CD4-positive, alpha-beta memory T cell (primary cell): ENCODE measurements at places on chromosomes 4 and X. TPM values are rescaled to one million over a fixed set of nuclear protein-coding genes. Genes with fewer than 3 reads are reported as not detected.

KIAA1210 gene
- not detected for total RNA-seq

NPY1R gene
- total RNA-seq, result not detected

IL2 gene
- 2.0 TPM for total RNA-seq

CENPI gene
- total RNA-seq, result 0.64 TPM

FRMD7 gene
- not detected for total RNA-seq

LRIT3 gene
- 0.33 TPM for total RNA-seq

ZNF827 gene
- 27.3 TPM for total RNA-seq

IL21 gene
- not detected for total RNA-seq

HTRA3 gene
- not detected for total RNA-seq

TMPRSS11D gene
- total RNA-seq, result not detected

NUDT11 gene
- 0.84 TPM for total RNA-seq

SLC9B1 gene
- total RNA-seq, result 3.2 TPM

MAGEA1 gene
- not detected for total RNA-seq

VSIG4 gene
- total RNA-seq, result 0.61 TPM

GATA1 gene
- not detected for total RNA-seq

ADGRA3 gene
- 0.30 TPM for total RNA-seq

NEUROG2 gene
- not detected for total RNA-seq

SSX1 gene
- total RNA-seq, result not detected

FHIP1A gene
- total RNA-seq, result 2.6 TPM

- DNase-seq, result no peak
Measured at GRCh38 chr4:148573296-148573695, 131.1 kb upstream of the NR3C2 start.

DNA sequence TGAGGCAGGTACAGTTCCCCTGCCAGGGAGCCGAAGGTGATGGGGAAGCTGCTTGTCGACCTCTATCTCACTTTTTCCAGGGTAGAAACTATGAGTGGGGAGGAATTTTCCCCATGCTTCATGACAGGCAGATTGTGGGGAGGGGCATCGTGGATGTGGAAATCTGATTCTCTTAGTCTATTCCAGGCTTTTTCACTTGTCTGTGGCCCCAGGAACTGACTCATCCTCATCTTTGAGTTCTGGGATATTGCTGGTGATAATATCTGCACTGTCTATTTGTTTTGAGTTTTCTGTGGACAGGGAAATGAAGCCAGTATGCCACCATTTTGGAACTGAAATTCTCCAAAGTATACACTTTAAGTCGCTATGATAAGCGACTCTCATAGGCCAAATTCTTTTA, 7.6 kb upstream of the TLR2 start:
- DNase-seq, result no peak

GRCh38 chr4:168741281-168742173, 244.7 kb downstream of the PALLD start:
- DNase-seq, result no peak

DNA sequence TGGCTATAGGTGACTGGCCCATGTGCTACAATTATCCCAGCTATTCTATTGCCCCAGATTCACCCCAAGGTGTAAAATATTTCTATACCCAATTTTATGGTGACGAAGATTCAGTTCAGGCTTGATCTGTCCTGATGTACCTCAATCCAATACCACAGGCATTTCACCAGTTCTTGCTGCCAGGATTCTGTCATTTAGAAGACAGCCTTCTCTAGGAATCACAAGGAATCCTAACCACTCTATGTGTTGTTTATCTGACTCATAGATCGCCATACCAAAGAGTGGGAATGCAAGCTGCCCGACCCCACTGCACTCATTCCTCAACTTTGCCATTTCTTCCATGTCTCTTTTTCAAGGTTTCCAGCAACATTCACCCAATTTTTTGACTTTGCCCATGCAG, 355.0 kb upstream of the EMCN start:
- no peak for DNase-seq

DNA sequence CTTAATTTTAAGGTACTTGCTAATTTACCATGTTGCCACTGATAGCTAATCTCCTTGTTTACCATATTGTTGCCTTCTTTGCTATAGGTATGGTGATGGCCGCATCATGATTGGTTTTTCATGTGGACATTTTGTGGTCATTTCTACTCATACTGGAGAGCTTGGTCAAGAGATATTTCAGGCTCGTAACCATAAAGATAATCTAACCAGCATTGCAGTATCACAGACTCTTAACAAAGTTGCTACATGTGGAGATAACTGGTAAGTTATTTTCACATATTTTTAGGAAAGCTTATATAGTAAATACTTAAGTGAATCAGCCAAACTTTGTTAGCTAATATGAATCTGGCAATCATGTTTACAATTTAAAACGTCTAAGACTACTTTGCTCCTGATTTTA, 23.1 kb downstream of the WDR19 start:
- no peak for DNase-seq

DNA sequence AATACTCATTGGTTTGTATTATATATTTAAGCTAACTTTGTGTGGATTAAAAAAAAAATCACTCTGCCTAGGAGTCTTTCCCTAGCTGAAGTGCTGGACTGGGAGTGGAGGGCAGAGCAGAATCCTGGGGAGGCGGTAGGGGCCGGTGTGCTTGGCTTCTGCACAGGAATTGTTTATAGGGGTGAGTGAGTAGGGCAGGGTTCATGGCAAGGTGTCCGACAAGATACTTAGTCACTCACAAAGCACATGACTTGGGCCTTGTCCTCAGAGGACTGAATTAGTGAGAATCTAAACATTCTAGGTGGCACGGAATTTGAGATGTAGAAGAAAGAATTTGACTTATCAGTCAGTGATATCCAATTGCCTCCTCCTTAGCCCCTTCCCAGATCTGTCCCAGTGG, 32.2 kb downstream of the FNIP2 start:
- no peak for DNase-seq

GRCh38 chr4:137664046-137664387, 131.7 kb upstream of the PCDH18 start:
- DNase-seq, result no peak

- DNase-seq, result no peak
Measured at GRCh38 chr4:107858158-107858742, 33.5 kb downstream of the SGMS2 start.

DNA sequence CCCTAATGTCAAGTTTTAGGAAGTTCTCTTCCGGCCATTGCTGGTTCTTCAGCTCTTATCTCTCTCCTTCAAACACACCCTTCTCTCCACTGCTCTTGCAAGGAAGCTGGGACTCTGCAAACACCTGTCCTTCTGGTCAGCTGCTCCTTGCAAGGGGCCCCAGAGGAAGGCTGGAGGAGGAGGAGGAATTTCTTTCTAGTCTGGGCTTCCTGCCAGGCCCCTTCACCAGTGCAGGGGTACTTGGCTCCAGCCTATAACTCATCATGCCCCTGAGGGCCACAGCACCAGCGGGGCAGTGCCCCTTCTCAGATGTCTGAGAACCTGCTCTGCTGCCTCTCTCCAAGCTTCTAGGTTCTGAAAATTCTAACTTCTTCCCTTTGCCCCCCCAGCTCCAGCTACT, 46.7 kb downstream of the REELD1 start:
- DNase-seq, result no peak

DNA sequence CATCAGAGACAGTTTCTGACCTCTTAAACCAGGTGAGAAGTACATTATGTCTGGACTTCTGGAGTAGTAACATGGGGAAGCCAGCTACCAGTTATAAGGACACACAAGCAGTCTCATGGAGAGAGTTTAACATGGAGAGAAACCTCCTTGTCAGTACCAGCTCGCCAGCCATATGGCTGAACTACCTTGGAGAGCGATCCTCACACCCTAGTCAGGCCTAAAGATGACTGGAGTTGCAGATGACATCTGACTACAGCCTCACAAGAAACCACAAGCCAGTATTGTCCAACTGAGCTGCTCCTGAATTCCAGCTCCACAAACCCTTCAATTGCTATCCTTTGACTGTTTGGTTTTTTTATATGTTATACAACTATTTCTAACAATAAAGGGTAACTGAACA, 49.8 kb downstream of the PDHA2 start:
- no peak for DNase-seq

DNA sequence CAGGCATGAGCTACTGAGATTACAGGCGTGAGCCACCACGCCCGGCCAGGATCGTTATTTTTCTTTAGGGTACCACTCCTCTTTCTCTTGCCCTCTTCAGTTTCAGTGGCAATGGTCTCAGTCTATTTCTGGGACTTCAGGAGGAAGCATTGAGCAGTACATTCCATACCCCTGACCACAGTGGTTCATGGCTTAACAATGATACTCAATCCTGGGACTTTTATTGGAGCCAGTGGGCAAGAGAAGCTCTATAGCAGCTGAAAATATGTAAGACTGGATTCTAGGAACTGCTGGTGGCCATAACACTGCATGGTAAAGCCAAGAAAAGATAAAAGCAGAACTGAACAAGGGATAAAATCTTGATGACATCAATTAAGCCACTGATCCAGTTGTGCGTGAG, 5.8 kb upstream of the CCNA2 start:
- no peak for DNase-seq

DNA sequence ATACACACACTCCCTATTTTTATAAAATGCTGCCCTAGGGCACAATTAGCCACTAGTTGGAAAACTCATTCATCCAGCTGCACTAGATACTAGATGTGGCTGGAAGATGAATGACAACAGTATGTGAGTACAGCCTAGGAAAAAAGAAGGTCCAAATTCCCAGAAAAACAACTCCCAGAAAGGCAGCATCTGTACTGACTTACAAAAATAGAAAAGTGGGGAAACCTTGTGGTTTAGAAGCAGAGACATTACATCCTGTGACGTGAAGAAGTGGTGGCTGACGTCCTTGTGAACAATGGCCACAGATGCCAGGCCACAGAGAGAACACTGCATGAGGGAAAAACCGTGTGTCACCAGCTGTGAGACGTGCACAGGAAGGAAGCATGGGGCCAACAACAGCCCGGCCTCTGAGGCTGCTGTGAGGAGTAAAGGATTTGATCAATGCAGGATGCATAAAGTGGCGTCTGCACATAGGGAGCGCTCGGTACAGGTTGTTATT, 81.2 kb downstream of the SPRY1 start:
- DNase-seq, result peak; percentile 49

DNA sequence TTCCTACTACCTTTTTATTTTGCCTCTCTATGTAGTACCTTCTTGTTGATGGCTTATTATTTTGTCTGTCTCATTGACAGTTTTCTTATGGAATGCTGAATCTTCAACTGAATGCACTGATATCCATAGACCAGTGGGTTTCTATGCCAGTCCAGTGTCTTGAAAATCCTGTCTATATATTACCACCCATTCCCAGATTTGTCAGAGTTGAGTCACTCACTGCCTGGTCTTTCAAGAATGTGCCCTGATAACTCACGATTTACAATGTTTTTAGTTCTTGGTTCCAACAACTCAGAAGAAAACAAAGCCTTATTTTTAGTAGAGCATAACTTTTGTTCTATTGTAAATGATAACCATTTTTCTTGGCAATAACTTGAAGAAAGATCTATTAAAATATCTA, 606.0 kb upstream of the PITX2 start:
- no peak for DNase-seq

- no peak for DNase-seq
Measured at GRCh38 chrX:108299101-108299591, 139.1 kb downstream of the COL4A6 start.

GRCh38 chr4:10088135-10089010, 28.2 kb downstream of the WDR1 start:
- DNase-seq, result no peak

DNA sequence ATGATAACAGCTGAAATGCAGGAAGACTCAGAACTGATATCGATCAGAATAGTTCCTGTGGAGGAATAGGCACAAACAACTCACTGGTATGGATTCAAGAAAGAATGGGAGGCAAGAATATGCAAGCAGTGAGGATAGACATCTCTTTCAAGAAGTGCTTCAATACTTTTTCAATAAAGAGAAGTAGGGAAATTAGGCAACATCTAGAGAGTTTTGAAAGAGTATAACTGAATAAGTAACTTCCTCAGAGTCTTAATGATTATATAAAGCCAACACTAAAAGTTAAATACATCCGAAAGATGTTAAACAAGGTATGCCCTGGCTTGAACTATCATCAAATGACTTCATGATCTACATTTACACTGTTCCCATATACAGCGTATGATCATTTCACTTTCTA, 1443.0 kb downstream of the PCDH7 start:
- DNase-seq, result no peak

DNA sequence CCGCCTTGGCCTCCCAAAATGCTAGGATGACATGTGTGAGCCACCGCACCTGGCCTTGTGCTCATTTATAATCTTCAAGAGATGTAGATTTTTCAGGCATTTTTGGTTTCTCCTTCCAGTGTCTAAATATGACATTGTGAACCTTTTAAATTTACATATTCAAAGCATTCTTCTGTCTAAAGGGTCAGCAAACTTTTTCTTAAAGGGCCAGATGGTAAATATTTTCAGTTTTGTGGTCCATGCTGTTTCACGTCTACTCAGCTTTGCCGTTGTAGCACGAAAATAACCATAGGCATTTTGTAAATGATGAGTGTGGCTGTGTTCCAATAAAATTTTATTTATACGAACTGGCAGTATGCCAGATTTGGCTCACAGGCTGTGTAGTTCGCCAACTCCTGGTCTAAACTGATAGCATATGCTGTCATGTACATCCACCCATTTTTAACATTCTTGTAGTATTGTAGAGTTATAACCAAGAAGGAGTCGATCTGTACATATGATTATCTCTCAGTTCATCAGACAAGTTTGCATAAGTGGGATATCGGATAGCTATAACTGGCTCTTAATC, 12.7 kb upstream of the GCNA start:
- no peak for DNase-seq

- no peak for DNase-seq
Measured at GRCh38 chrX:1394731-1395501, 3.0 kb upstream of the SLC25A6 start.

DNA sequence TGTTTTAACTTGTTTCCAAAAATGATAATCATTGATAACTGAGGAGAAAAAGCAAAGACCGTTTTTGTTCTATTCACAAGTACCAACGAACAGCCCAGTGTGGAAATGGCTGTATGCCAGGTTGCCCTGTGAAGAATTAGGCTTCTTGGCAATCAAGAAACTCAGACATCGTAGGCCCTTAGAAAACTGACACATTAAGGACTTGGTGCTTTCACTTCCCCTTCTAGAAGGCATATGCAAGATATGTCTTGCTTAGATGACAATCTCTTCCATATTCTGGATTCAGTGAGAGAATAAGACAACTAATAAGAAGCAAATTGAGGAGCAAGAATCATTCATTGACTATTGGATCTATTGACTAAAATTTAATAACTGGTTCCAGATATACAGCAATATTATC, 56.6 kb downstream of the ANAPC10 start:
- no peak for DNase-seq

- DNase-seq, result no peak
Measured at GRCh38 chr4:149498246-149498645, 317.4 kb downstream of the IQCM start.

GRCh38 chr4:137659431-137659830, 127.1 kb upstream of the PCDH18 start:
- no peak for DNase-seq

GRCh38 chr4:145545031-145545430, 63.4 kb downstream of the SMAD1 start:
- DNase-seq, result no peak

DNA sequence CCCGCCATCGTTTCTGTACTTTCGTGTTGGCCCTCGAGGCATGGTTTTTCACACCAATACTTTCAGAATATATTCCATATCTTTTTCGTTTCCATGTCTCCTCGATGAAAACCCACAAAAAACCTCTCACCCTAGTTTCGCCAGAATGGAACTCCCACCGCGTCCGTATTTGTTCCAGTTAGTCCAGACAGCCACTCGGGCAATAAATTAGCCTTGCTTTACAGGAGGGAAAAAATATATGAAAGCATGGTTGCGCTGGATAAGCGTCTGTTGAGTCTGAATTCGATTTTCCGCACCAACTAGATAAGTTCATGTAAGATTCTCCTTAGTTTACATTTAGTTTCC, 550 bp upstream of the CHM start:
- DNase-seq, result no peak

- DNase-seq, result no peak
Measured at GRCh38 chr4:74768857-74769525, 25.3 kb downstream of the BTC start.
